ENCODE measurements at places on chromosomes 7 and 10.
A peak's percentile ranks its signal among the peaks of the same experiment; 100 is the strongest.

DNA sequence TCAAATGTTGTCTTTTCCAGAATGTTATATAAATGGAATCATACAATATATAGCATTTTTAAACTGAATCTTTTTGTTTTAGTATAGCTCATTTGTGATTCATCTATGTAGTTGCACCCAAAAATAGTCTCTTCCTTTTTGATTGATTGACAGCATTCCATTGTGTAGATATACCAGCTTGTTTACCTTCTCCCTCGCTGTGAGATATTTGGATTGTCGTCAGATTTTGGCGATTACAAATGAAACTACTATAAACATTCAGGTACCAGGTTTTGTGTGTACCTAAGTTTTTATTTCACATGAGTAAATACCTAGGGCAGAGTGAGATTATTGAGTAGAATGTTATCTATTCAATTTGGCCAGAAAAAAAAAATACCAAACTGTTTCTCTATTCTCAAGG, 584.7 kb upstream of the SORCS1 start:
- no peak for DNase-seq

GRCh38 chr7:103065667-103066066, 8.9 kb downstream of the FBXL13 start:
- peak; percentile 20 for DNase-seq

GRCh38 chr7:43768887-43769272, 10.4 kb downstream of the BLVRA start:
- no peak for DNase-seq

GRCh38 chr7:31794851-31795344, 107.9 kb downstream of the PPP1R17 start:
- DNase-seq = no peak

DNA sequence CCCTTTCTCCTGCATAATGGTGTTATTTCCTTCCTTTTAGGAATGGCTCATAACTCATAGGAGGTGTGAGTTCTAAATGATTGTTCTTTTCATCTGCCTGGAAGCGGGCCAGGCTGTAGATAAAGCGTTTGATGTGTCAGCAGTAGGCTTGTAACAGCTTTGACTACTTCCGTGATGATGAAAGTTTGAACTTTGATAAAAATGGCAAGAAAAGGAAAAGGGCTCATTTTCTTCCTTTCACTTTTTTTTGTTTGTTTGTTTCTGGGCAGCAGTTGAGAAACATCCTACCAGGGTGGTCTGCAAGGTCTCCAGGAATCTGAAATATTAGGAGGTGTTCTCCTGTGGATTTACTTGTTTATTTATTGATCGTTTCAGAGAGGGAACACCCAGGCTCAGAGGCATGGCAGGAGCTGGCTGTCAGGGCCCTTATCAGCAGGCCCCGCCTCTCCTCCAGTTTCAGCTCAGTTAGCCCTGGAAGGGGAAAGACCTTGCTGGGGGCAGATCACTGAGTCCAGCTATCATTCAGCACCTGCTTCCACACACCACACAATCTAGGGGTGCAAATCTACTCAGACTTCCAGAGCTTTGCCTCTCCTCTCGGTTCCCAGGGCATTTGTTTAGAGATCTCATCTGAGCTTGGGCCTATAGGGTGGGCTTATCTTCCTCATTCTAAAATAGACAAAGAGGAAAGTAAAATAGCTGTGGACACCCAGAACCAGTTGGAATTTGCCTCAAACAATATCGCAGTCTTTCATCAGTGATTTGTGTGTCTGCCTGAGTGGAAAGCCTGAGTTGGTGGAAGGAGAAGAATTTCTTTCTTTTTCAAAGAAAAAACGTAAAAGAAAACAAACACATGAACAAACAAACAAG, 130.9 kb downstream of the BMPER start:
- DNase-seq = no peak

DNA sequence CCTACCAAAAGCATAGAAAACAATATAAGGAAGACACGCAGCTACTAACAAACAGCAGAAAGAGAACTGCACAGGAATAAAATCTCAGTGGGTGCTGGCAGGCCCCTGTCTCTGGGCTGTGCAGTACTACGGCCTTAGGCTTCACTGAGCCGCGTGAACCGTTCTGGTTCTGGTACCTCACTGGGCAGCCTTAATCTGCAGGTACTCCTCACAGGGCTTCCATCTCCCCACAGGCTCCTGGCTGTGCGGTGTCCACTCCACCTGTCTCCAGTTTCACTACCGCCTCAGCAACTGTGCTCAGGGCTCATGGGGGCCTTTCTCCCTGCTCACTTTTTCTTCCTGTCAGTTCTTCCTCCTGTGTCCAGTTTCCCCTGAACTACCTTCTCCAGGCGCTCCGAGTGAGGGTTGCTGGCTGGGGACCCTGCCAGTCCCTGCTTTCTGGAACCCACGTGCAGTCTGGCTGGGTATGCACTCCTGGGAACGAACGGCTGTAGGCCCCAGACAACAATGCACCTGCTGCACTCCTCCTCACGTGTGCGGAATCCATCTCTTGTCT, 75.7 kb downstream of the VIPR2 start:
- no peak for DNase-seq

GRCh38 chr7:80611353-80611752, 27.1 kb upstream of the CD36 start:
- DNase-seq = no peak

- DNase-seq = no peak
Observed at GRCh38 chr7:98283127-98283886, 1.8 kb downstream of the BRI3 start.

DNA sequence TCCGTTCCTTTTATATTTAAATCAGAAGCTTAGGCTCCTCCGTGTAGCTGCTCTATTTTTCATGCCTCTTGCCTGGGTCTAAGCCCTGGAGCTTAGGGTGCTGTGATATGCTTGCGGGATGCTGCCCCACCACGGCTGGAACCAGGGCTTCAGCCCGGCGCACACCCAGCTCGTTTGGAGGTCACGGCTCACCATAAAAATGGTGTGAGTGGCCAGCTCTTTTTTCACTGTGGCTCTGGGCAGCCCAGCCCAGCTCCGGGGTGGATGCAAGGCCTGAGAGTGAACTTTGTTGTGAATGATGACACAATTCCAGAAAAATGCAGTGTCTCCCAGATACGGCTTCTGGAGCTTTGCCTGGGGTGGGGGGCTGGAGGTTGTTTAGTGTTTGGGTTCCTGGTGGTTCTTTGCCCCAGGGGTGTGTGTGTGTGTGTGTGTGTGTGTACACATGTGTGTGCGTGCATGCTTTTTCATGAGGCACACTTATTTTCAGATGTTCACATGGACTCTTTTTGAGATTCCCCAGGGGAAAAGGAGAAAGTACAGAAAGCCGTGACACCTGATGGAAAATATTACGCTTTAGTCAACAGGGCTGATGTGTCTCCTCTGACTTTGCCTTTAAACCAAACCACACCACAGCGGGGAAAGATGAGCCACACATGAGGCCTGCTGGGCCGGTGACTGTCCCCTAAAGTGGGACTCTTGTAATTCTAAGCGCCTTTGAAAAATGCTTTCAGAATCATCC, 46.2 kb downstream of the GRK5 start:
- DNase-seq = peak; percentile 82

- DNase-seq = no peak
Observed at GRCh38 chr10:54485971-54486370, 315.1 kb downstream of the PCDH15 start.

Measured in eye (tissue), 1 donor.